ENCODE measurements at places on chromosomes 11 and 22. TPM values are rescaled to one million over a fixed set of nuclear protein-coding genes. Genes with fewer than 3 reads are reported as not detected.

Gene AMPD3
- 20.4 TPM for total RNA-seq

Gene DEPDC7
- total RNA-seq: 2.0 TPM

Gene TOMT
- not detected for total RNA-seq

DNA sequence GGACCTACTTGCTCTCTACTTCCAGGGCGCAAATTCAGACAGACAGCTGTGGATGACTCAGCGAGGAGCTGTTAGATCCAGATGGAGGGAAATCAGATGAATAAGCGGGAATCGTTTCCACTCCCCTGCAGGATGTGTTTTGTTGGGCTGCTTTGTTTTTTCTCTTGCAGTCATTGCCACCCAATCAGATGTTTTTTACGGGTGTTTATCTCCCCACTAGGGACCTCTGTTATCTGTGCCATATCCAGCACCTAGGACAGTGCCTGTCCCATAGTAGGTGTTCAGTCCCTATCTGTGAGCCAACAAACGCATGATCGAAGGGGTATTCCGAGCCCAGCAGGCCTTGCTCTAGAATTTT, 51.1 kb upstream of the PARVG start:
- no peaks in the 10 kb centered on the region for H3K4me1 ChIP-seq
- no peak overlapping the region for H3K4me3 ChIP-seq
- no peak for DNase-seq

DNA sequence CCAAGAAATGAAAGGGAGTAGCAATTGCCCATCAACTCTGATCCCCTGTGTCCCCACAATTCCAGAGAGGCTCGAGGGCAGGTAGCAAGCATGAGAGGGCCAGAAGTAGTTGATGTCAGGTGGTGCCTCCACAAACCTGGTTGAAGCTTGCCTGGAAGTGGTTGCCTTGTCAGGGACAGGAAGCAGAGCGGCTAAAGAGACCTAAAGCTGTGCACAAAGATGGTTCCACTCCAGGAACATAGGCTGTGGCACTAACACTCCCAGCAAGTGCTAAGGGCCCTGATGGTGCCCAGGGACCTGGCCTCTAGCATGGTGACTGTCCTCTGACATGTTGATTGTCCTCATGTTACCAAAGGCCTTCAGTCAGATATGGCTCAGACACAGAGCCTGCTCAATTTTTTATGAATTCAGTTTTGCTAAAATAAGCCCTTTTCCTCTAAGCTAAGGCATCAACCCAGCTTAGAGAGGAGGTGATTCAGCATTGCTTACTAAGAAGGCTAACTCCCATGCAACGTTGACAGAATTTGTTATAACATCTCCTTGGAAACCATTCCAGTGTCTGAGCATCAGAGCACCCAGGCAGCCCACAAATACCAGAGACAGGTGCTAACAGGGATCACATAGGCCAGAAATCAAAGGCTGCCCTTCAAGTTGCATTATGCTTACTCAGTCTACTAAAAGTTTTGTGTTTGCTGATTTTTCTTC, 196.3 kb upstream of the ARHGAP20 start:
- H3K4me3 ChIP-seq: no peak overlapping the region
- DNase-seq: peak; percentile 51
- no peaks in the 10 kb centered on the region for H3K36me3 ChIP-seq
- peaks cover 26% of the 10 kb centered on the region for H3K4me1 ChIP-seq
- no peak overlapping the region for H3K27ac ChIP-seq
- H3K27me3 ChIP-seq: no peaks in the 10 kb centered on the region

DNA sequence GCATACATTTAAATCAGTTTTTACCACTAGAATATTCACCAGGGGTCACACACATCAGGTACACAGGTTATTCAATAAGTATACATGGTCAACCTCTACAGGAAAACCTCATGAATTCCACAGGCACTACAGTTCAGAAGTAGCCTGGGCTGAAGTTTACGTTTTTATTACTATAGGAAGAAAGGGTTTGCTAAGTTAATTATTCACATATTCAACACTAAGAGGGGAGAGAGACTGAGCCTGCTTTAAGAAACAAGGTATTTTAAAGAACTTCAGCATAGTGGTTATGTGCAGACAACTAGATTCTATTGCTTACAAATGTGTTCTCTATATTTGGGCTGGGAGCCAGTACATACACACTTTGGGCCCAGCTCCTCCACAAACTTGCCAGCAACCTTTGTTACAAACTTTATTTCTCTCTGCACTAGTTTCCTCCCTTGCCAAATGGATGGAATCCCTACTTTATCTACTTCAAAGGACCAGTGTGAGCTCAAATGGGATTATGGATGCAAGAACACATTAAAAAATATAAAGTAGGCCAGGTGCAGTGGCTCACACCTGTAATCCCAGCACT, 31.9 kb downstream of the IL18BP start:
- H3K27me3 ChIP-seq: no peaks in the 10 kb centered on the region
- no peak overlapping the region for H3K4me3 ChIP-seq
